Right hindlimb (tissue), 1 donor: ENCODE measurements at places on chromosomes 3 and 15.

GRCh38 chr3:10365791-10366190, 44.9 kb upstream of the SEC13 start:
- no peak for DNase-seq

DNA sequence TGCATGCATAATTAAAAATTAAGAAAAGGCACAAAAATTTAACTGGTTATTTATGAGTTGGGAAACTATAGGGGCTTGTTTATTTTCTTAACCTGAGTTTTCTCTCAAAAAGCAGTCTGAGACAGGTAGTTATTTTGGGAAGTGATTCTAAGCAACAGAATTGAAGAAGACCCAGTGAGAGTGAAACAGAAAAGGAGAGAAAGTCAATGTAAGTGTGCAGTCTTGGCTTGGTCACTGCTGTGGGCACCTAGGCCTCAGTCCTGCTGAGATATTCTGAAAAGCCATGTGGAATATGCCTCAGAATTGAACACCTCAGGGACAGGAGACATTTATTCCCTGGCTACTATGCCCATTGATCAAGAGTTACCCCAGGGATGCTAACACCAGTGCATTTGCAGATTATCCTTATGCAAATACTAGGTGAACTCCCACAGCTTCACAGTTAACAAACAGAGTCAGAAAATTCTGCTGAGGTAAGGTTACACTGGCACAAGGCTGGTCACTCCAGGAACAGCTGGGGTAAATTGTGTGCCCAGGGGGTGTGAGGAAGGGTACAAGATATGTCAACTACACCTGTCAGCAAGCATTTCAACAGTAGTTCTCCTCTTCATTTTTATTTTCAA, 222.7 kb downstream of the EFHB start:
- no peak for DNase-seq

DNA sequence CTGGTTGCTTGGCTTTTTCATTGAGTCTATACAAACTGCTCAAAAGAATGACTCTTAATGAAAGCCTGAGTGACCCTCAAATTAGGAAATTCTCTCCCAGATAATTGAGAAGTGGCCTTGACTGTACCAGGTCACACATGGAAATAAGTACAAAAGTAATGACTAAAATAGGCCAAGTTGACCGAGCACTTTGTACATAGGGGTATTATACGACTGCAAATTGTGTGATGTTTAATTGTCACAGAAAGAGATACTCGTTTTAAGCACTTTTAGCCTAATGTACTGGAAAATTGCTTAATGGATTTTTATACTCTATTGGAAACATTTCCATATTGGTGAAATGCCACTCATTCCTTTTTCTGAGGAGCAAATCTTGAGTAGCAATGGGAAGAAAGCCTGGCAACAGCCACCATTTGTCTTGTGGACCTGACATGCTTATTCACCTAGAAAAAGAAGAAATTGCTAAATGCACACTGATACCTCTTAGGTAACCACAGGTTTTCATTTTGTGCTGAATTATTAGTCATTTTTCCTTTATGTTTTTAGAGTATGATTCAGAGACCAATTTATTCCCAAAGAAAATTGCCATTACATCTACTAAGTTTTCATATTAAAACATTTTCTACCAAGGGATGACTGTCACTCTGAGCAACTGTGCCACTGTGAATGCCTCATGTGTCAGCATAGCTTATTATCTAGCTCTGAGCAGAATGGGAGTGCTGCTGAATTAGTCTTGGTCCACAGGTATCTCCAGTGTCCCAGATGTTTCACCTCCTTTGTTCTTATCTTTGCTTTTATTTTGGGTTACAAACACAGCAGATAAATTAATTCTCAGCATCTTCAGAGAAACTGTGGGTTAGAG, 8.9 kb upstream of the PXK start:
- DNase-seq: no peak

- no peak for DNase-seq
Measured at GRCh38 chr15:73602992-73603391, 30.2 kb downstream of the NPTN start.
